ENCODE measurements at places on chromosomes 7 and 10.

- DNase-seq: no peak
Observed at GRCh38 chr7:74455928-74456327, 2.2 kb downstream of the GTF2IRD1 start.

GRCh38 chr7:68185631-68186456 is 1189.2 kb downstream of the TYW1 start:
- no peak for DNase-seq

GRCh38 chr10:61950449-61951143 is 49.1 kb downstream of the ARID5B start:
- no peak for DNase-seq

DNA sequence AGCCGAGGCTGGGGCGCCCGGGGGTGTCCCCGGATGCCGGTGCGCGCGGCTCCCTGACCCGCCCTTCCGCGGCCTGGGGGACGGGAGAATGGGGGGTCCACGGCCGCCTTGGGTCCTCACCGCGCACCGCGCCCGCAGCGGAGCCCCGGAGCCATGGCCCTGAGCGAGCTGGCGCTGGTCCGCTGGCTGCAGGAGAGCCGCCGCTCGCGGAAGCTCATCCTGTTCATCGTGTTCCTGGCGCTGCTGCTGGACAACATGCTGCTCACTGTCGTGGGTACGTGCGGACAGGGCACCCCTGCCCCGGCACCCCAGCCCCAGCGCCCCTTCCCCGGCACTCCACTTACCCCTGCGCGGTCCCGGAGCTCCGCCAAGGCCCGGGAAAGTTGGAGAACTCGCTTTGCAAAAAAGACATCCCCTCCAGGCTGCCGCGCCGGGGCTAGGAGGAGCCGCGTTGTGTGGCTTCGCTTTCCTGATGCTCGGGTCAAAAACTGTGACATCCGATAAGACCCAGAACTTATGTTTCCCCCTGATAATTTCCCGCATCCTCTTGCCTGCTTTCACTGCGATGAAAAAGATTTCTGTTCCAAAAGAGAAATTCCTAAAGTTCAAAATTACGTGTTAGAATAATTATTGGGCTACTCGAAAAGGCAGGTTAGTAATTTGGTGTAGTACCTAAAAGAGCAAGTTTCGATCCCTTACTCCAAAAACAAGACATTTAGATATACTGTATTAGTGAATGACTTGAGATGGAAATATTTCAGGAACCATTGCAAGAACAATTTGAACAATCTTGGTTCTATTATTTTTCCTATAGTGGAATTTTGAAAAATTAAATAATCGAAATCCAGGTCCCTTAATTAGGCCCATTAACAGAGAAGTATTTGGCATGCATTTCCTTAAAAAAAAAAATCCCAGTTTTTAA is 888 bp downstream of the SLC18A2 start:
- DNase-seq: peak; percentile 54
